ENCODE measurements at places on chromosomes 4 and X.

DNA sequence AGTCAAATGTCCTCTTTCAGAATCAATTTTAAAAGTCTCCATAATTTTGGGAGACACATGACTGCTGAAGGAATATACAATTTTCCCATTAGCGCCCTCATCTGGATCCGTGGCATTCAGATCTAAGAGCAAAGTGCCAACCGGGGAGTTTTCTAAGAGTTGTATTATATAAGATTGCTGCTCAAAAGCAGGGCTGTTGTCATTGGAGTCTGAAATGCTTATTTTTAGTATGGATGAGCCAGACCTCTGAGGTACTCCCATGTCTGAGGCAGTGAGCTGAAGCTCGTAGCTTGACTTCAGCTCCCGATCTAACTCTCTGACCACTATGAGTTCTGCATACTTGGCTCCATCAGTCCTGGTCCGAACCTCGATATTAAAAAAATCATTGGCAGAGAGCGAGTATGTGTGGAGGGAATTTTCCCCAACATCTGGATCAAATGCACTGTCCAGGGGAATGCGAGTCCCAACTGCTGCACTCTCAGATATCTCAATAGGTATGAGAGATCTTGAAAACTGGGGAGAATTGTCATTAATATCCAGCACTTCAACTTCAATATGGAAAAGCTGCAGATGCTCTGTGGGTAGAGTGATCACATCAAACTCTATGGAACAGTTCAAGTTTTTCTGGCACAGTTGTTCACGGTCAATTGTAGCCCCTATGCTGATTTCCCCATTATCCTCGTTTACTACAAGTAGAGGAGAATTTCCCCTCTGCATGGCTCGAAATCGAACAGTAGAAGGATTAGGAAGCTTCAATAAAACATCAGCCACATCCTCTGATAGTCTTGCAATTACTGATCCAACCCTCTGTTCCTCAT is 917 bp downstream of the PCDH18 start:
- DNase-seq, result peak; percentile 68

DNA sequence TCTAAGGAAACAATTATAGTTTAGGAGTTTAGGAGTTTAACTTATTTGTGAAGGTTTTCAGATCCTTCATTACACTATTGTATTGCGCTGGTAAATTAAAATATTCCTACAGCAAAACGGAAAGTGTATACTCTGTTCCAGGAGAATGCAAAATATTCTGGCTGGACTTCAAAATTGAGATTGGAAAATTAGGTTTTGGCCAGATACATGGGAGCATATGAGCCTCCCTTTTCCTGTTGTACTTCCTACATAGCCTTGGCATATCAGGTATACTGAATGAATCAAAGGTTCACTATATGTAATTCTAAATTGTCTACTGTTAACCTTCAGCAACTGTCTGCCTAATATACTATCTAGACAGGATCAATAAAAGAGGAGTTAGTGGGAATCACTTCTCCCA is 25.2 kb upstream of the GRIA2 start:
- no peak for DNase-seq

DNA sequence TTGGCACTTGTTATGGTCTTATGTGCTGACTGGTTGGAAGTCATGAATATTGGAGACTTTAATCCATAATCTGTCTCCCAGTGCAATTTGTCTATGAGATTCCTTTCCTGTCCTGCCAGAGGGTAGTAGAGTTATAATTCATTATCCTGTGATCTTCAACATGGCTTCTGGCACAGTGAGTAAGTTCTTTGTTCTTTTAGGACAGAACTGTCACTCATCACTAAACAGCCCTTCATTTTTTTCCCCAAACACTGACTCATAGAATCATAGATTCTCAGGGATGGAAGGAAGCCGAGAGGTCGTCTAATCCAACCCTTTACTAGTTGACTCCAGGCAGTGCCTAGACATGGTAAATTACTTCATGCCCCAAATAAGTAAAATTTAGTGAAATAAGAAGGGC is 78.4 kb downstream of the LUZP4 start:
- peak; percentile 8 for DNase-seq

DNA sequence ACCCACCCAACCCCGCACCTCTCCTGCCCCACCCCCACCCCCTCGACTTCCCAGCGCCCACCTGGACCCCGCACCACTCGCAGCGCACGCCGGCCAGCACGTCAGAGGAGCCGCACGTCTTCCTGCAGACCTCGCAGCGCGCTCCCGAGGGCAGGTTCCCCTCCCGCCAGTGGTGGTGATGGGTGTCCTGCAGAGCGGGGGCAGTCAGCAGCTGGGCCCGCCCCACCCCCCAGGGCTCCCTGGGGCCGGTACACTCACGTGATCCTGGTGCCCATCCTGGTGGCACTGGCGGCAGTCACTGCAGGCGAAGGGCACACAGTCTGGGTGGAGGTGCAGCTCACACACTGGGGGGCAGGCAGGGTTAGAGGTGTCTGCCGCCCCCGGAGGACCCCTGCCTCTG is 5.1 kb downstream of the DGKQ start:
- DNase-seq, result no peak

Data from AG10803 (cell line).